Sigmoid colon (tissue), 7 donors: ENCODE measurements at places on chromosomes 2 and 18. TPM values are rescaled to one million over a fixed set of nuclear protein-coding genes. Genes with fewer than 3 reads are reported as not detected.

Gene POTEC
- total RNA-seq, result not detected

Gene IL36RN
- not detected for total RNA-seq

DNA sequence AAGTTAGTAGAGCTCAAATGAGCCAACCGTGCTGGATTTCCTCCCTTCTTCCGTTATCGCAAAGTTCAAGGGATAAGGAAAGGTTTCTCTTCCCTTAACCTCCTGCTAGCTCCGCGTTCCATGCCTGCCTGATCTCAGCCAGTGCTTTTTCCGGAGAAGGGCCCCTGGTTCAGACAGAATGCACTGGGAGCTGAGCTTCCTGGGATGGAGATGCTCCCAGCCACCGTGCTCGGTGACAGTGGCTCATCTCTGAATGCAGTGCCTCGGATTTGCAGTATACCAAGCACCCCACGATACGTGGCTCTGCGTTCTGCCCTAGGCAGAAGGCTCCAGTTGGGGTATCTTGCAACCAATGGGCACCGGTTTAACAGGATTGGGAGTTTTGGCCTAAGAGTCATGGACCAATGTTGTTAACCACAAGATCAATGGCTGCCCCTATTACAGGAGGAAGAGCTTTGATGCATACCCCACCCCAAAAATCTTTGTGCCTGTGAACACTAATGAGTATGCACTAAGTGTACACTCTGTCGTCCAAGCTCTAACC, 876 bp downstream of the CNTNAP5 start:
- DNase-seq, result no peak

DNA sequence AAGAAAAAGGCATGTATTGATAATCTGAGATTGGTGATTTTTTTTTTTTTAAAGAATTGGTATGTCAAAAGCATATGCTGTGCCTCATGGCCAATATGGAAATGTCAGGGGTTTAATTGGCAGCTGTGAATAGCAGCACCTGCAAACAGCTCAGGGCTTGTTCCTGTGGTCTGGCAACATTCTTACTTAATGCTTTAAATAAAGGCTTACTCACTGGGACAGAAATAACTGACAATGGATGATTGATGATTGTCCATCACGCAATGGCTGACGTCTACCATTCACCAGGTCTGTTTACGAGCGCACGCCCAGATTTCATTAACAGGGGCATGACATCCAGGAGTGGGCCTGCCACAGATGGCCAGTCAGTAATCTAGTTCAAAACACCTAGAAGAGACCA, 66.7 kb downstream of the ETAA1 start:
- no peak for DNase-seq
